ENCODE measurements at places on chromosomes 2 and 18.

GRCh38 chr2:47061944-47062678, 93.0 kb downstream of the STPG4 start:
- ATAC-seq, result no peak

DNA sequence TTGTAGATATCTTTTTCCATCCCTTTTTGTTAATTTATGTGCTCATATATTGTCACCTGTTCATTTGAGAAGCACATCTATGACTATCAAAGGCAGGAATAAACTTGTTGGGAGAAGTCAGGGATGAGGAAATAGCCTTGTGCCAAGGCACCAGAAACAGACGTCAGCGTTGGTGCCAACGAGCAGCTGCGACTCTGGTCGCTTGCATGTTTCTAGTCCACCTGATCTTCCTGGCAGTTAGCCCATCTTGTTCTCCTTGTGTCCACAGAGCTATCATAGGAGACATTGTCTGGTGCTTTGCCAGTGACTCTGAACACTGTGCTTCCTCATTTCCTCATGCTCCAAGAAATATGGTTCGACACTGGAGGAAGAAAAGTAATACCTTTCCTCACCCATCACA, 374.4 kb downstream of the PTPRM start:
- ATAC-seq, result peak; percentile 78

- ATAC-seq, result no peak
These were observed 42.9 kb downstream of the OTX1 start for GRCh38 chr2:63093502-63093901.

DNA sequence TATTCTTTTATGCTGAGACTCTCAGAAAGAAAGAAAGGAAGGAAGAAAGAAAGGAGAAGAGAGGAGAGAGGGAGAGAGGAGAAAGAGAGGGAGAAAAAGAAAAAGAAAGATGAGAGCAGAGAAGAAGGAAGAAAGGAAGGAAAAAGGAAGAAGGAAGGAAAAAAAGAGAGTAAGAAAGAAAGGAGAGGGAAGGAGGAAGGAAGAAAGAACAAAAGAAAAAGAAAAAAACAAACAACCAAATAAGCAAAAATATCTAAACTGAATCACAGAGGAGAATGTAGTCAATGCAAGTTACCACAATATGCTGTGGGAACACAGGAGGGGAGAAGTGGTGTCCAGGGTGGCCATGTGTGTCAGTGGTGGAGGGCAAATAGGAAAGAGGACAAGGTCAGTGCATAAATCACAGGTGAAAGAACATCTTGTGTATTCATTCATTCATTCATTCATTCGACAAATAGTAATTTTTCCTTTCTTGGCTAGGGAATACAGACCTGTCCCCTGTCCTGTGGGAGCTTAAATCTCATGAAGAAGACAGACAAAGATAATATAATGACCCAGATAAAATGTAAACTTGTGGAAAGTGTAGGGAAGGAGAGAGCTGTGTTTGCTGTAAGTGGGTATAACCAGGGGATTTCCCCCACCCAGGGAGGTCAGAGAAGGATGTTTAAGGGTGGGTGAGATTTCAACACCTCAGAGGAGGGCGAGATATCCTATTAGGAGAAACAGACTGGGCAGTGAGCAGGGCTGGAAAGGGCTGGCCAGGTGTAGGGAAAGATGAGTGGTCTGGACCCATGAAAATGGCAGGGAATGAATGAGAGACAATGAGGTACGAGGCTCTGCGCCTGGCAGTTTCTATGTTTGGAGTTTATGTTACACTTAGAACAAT, 50.7 kb downstream of the IL1R2 start:
- no peak for ATAC-seq

DNA sequence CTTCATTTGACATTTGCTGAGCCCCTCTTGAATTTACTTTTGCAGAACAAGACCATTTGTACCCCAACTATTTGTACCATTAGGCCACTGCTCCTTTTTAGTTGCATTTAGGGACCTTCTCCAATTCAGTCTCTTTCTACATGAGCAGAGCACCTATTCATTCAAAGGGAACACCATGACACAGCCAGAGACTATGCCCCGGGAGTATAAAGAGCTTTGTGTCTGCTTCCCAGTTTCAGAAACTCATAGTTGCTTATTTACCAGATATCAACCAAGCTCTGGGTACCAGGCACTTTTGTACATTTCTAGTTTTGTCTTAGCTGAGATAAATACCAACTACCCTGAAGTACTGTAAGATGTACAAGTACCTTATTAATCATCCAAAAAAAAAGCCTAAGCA, 269.1 kb upstream of the SIX3 start:
- no peak for ATAC-seq

GRCh38 chr2:31226266-31226665, 7.7 kb upstream of the EHD3 start:
- peak; percentile 38 for ATAC-seq

- peak; percentile 80 for ATAC-seq
These were observed 86.4 kb upstream of the MAP4K3 start for GRCh38 chr2:39523308-39524044.

GRCh38 chr2:44186810-44187209, 18.1 kb downstream of the PPM1B start:
- ATAC-seq, result no peak
